ENCODE measurements at places on chromosomes 4 and X.

DNA sequence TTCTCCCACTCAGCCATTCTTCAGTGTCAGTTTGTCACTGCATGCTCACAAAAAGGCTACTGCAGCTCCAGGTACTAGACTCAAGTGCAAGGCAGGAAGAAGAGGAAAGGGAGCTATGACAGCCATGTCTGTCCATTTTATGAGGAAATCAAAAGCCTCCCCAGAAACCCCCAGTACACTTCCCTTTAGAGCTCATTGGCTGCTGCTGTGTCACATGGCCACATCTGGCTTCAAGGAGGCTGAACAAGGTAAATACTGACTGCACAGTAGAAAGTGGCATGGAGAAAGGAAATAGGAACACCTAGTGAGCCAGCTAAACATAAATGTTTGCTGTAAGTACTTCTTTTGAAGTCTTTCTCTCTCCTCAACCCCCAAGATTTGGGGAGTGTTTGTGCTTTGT is 67.2 kb upstream of the FRAS1 start:
- DNase-seq: no peak

DNA sequence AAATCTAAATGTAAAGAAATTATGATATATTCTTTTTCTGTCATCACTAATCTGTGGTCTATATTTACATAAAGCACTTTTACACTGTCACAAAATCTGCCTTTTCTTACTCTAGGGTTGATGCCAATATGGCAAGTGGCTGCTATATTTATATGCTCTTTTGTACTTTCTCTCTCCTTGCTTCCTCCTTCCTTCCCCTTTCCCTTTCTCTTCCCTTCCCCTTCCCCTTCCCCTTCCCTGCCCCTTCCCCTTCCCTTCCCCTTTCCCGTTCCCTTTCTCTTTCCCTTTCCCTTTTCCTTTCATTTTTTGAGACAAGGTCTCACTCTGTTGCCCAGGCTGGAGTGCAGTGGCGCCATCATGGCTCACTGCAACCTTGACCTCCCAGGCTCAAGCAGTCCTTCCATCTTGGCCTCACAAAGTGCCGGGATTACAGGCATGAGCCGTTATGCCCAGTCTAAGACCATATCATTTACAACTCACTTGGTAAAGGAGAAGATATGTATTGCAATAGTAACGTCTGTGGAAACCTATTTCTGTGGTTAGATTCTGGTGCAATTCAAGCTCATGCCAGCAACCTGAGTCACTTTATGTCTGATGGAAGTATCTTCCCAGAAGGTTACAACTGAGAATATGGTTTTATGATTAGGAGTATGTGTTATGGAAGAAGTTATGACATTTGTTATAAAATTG is 13.9 kb upstream of the PLAC8 start:
- DNase-seq: peak; percentile 61

DNA sequence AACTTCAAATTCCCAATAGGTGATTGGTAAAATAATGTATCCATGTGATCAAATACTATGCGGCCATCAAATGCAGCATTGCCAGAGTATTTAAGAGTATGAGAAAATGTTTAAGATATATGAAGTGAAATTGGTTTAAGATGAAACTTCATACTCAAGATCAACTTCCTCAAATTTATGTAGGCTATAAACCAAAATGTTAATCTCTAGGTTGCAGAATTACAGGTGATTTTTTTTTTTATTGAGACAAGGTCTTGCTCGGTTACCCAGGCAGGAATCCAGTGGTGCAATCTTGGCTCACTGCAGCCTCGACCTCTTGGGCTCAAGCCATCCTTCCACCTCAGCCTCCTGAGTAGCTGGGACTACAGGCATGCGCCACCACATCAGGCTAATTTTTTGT is 25.3 kb downstream of the ACSL4 start:
- no peak for DNase-seq

GRCh38 chrX:107738768-107739167 is 36.8 kb downstream of the TSC22D3 start:
- no peak for DNase-seq

DNA sequence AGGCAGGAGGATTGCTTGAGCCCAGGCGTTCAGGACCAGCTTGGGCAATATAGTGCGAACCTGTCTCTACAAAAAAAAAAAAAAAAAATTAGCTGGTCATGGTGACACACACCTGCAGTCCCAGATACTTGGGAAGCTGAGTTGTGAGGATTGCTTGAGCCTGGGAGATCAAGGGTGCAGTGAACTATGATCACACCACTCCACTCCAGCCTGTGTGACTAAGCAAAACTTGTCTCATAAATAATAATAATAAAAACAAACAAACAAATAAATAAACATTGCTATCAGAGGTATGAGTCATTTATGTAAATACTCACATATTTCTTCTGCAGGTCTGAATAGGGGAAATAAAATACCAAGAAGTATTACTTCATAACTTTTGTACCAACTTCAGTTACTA is 1372.7 kb upstream of the AGA start:
- DNase-seq: no peak

- peak; percentile 63 for DNase-seq
Measured at GRCh38 chr4:52957220-52957686, 95.1 kb downstream of the RASL11B start.

DNA sequence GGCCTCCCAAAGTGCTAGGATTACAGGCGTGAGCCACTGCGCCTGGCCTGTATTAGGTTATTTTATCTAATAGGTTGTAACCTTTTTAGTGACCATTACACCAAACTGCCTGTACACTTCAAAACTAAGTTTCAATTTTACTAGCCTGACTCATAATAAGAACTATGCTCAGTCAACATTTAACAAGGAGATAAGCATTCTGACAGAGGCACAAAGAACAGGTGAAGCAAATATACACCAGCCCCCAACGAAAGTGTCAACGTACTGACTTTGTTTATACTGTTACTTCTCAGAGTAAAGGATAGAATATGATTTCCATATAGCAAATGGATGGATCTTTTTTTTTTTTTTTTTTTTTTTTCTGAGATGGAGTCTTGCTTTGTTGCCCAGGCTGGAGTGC is 62.8 kb downstream of the SHISA3 start:
- DNase-seq: no peak

DNA sequence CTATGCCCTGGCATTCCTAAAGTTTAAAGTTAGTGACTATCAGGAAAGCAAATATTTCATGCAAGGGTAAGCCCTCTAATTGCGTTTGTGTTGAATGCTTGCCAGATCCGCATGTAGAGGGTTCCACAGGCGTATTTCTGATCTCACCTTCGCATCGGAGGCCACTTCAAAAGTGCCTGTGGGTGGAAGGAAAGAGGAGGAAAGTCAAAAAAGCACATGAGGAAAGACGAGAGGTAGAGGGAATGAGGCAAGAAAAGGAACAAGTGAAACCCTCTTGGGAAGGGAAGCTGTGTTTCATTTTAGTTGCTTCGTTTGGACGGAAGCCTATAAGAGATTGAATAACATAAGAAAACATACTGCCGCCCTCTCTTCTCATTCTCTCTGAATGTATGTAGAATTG is 628.8 kb downstream of the SPRY1 start:
- peak; percentile 48 for DNase-seq

GRCh38 chr4:79198951-79199587 is 126.8 kb downstream of the NAA11 start:
- peak; percentile 2 for DNase-seq
